Hematopoietic multipotent progenitor cell treated with erythropoietin and hydrocortisone succinate and interleukin-3 and kit ligand, for 6 days (in vitro differentiated cells): ENCODE measurements at places on chromosomes 6 and 20.

DNA sequence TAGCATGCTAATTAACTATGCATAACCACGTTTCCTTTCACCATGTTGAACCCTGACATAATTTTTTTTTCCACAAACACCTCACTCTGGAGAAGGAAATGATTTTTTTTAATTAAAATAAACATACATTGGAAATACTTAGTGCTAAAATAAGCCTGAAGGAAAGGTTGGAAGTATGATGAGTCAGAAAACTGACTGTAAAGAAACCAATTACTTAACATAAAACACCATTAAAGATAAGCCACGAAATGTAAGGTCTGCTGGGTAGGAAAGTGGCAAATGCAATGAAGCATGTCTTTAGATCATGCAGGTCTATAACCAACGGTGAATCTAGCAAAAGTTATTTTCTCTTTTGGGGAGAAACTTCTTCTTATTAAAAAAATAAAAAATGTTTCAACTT is 47.5 kb downstream of the OPRM1 start:
- no peak for DNase-seq

DNA sequence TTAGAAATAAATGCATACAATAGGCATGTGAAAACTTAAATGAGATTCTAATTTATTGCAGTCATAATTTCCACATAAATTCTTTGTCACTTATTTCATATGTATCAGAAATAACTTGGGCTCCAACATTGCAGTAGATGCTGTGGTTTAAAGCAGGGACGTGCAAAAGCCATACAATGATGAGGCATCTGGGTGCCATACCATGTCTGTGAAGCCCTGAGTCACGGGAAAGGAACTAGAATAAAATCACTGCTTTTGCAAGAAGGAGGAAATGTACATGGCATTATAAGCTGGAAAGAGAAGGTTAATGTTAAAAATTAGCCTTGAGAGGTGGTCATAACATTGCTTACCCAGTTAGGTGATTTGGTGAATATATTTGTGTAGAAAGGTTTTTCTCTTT is 180.4 kb downstream of the SASH1 start:
- no peak for DNase-seq

DNA sequence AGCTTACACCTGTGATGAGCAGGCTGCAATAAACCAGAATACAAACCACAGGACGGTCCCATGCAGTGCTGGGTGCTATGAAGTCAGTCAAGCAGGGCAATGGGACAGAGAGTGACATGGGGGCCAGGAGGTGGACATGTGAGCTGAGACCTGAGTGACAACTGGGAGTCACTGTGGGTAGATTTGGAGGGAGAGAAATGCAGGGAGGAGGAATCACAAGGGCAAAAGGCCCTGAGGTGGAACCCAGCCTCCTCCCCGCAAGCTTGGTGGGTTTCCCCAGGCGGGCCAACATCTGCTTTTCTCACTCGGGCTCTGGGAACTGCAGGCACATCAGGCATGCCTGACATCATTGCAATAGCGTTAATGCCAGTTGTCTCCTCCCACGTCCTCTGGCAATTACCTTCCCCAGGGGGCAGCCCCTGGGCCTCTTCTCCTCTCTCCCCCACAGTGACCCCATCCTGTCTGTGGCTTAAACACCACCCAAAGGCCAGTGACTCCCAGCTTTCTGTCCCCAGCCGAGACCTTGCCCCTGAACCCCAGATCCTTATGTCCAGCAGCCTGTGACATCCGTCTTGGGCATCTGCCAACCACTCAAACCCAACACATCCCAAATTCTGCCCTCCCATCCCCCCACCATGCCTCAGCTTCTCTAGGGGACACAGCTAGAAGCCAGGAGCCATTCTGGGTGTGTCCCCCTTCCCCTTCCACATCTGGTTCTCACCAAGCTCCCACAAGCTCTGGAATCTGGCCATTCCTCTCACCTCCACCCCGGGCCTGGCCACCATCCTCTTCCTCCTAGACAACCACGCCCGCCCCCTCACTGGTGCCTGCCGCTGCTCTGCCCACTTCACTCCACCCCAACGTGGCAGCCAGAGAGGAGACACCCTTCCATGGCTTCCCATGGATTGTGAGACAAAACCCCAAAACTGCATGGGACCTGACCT is 28.2 kb downstream of the PDRG1 start:
- DNase-seq, result peak; percentile 28

DNA sequence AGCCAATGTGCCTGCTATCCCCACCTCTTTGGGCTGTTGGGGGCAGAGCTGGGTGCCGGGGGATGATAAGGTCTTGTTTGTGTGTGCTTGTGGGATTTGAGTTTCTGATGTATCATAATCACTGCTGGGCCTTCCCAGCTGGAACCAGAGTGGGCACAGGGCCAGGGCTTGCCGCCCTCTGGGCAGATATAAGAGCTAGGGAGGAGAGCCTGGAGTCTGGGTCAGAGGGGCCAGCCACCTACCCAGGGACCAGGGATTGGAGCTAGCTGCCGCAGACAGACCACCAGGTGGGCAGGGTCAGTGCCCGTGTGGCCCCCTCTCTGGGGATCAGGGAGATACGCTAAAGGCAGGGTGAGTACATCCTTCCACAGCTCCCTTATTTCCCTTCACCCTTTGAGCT is 3.1 kb upstream of the TLDC2 start:
- DNase-seq, result peak; percentile 71

DNA sequence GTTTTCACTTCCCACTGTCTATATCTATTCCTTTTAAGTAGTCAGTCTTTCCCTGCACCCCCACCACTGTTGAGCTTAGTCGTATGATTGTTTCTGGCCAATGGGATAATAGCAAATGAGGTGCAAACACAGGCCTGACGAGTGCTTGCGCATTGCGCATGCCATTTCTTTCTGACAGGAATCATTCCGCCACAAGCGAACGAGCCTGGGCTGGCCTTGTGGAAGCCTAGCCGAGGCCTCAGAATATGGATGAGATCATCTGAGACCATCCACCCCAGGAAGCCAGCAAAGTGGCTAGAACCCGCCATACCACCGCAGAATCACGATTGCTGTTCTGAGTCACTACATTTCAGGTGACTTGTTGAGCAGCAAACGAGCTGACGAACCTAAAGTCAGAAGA is 52.2 kb upstream of the PRL start:
- DNase-seq, result no peak

DNA sequence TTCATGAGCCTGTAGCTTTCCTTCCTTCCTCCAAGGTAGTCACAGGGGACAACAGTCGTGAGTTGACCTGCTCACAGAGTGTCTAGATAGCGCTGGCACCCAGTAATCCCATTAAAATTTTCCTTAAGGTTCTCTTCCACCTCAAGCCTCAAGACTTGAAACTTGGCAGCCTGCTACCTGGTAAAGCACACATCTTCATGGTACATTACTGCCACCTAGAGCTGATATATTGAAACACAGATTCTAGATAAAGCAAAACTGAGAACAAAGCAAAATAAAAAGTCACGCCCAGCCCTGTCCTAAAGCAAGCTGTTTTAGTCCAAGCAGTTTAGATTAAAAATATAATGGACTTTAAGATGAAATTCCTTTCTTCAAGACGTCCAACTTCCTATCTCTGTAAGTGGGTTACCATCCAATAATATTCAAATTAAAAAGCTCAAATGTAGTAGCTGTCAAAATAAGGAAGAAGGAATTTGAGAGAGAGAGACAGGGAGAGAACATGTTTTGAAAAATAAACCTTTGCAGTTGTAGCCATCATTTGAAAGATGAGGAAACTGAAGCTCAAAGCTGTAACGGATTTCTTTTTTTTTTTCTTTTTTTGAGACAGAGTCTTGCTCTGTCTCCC is 50.7 kb upstream of the CD83 start:
- DNase-seq, result peak; percentile 88

- no peak for DNase-seq
Measured at GRCh38 chr20:61808447-61808846, 257.2 kb downstream of the TAF4 start.

DNA sequence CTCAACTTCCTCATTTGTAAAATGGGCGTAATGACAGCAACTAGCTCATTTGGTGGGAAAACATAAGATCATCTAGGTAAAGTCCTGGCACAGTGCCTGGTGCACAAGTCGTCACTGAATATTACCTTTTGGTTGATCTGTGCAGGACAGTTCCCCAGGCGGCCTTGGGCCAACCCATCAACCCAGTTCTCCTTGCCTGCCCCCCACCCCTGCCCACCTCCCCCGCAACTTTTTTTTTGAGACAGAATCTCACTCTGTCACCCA is 99.2 kb downstream of the JPH2 start:
- DNase-seq, result no peak

DNA sequence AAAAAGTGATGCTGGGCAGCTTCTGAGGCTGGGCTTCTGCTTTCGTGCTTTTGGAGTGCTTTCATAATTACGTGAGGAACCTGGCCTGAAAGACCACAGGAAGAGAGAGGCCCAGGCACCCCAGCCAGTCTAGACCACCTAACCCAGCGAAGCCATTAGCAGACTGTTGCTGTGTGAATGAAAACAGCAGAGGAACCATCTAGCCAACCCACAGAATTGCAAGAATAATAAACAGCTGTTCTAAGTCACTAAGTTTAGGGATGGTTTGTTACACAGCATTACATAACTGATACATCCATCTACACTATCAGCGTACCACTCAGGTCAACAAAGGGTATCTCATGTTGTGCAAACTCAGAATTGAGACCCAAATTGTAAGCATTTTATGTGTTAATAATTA is 34.5 kb downstream of the FGD2 start:
- DNase-seq, result peak; percentile 29

DNA sequence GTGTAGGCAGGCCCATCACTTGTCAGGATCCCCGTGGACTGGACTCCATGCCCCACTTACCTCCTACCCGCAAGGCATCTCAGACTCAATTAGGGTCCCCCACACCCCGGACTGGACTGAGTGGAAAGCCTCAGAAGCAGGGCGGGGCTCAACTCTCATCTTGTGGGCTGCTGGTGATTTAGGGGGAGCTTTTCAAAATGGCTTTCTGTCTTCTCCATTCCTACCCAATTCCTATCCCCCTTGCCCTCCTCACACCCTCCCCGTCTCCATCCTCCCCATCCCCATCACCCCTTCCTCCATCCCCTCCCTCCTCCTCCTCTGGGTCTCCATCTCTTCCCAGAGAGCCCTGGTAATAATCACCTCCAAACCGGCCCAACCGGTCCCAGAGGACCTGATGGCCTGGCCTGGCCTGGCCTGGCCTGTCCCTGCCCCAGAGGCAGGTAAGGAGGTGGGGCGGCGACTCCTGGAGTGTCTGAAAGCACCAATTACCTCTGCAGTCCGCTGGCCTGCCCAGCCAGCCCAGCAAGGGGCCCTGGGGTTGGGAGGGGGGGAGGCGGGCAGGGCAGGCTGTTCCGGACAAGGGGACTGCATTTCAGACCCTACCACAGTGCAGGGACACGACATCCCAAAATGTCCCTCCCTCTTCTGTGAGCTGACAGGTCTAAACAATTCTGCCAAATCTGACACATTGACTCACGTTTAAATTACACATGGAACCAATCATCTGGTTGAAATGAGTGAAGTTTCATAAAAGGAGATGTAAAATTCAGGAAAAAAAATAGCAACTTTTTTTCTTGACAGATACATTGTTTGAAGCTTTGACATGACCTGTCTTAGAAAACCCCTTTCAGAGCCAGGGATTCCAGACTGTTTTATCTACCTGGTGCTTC is 24.8 kb downstream of the MAFB start:
- DNase-seq, result no peak

- DNase-seq, result peak; percentile 67
Measured at GRCh38 chr6:21593927-21594415, 420 bp downstream of the SOX4 start.
